Type B pancreatic cell (in vitro differentiated cells): ENCODE measurements at places on chromosomes 1 and 21. TPM values are rescaled to one million over a fixed set of nuclear protein-coding genes. Genes with fewer than 3 reads are reported as not detected.

- no peak for DNase-seq
Observed at GRCh38 chr1:16956775-16957174, 23.6 kb downstream of the MFAP2 start.

GRCh38 chr1:158930504-158930903 lies 848 bp upstream of the PYHIN1 start:
- no peak for DNase-seq

DNA sequence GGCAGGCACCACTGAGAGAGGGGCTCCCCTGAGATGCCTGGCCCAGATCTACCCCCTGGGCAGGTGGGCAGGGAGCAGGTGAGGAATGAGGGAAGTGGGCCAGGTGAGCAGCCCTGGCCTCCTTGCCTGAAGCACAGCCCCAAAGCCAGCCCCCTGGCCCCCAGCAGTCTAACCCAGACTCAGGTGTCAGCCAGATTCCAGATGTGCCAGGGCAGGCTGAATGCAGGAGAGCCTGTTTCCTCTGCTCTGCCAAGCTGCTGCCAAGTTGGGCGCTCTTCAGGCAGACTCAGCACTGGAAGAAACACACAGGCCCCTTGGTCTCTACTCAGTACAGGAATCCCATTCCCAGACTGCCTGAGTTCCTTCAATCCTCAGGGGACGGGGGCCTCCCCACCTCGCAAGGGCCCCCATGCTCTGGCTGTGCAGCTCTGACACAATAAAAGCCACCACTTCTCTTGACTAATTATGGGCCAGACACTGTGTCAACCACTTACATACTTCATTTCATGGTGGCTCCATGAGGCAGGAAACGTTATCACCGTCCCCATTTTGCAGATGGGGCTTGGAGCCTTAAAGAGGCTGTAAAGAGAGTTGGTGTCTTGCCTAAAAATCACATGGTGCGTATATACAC lies 20.4 kb downstream of the ARHGEF19 start:
- no peak for DNase-seq

- no peak for DNase-seq
Observed at GRCh38 chr1:53473463-53473862, 14.3 kb downstream of the DMRTB1 start.

DNA sequence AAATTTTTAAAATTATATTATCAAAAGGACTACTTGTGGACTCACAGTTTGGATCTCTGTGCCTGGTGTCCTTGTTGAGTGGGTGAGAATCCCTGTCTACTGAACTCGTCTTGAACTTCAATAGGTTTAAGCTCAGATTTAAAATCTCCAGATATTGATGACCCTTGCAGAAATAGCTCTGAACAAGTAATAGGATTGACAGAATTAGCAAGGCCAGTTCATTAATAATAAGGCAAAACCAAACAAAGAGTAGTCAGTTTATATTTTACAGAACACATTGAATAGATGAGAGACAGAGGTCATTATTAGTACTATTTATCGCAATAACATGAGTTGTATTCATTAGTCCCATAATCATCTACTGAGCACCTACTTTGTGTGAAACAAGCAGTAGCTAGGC lies at the start of gene PDC:
Gene PDC (minus strand): TSS at position 101 of the 400 bp plus-strand sequence. CDS start 11,655 bp downstream, outside the sequence.
- no peak for DNase-seq

DNA sequence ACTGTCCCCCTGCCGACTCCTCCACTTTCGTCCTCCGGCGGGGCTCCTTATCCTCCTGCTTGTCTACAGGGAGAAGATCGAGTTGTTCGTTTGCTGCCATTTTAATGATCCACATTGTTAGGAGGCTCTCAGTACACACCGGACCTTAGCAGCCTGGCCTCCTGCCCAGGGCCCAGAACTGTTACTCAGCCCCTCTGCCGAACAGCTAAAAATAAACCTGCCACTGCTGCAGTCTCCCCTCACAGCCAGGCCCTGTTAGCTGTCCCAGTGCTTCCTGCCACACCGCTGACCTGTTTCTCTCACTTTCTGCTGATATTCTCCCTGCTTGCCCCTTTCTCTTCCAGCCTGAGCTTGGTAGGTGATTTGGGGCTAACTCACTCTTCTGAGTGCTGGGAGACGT lies 8.3 kb downstream of the MAPKAPK2 start:
- DNase-seq = no peak

GRCh38 chr1:222123111-222123510 lies 381.2 kb upstream of the DUSP10 start:
- no peak for DNase-seq

GRCh38 chr1:113759333-113760101 lies at the start of gene PHTF1:
Gene PHTF1, minus strand, starts transcription at chr1:113759486. Its CDS starts 783 bp downstream, at chr1:113758703.
- DNase-seq = peak; percentile 76

DNA sequence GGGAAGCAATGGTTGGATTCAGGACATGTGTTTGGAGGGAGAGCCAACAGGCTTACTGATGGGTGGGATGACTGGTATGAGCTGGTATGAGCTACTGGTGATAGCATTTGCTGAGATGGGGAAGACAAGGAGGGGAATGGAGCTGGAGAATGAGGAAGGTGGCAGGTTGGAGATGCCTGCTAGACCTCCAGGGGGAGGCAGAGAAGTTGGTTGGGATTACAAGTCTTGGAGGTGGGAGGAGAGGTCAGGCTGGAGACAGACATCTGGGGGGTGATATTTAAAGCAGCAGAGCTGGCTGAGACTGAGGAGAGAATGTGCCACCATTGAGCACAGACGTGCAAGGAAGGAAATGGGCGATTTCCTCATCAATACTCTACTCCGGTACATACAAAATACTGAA lies 31.8 kb upstream of the ENO1 start:
- no peak for DNase-seq

- DNase-seq = no peak
Observed at GRCh38 chr1:73778471-73778870, 419.5 kb downstream of the LRRIQ3 start.

DNA sequence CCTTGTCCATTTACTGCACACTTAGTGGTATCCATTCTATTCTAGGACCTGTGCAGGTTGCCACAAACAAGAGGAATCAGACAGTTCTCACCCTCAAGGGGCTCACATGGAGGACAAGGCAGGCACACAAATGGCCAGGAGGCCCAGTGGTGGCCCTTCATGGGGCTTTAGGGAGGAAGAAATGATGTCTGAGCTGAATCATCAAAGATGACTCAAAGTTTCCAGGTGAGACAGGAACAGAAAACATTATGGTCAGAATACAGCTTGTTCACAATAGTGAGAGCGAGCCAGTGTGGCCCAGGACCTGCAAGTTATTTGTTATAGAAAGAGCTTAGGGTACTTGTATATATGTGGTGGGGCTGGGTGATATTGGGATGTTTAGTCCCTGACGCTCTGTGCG lies 26.4 kb downstream of the SHISAL2A start:
- no peak for DNase-seq

DNA sequence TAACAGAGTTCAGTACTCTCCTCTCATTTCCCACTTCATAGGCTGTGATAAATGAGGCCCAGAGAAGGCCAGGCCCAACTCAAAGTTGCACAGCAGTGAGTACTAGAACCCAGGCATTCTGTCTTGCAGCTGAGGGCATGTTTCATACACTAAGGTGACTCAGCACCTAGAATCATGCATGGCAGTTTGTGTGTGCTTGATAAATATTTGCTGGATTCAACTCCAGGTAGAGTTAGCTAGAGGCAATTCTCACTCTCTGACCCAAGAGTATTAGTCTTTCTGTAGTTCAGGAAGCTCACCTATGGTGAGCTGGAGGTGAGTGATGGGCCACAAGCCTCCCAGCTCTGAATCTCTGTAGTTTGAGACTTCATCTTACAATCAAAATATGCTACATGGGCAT lies 10.7 kb downstream of the NKAIN1 start:
- DNase-seq = no peak

DNA sequence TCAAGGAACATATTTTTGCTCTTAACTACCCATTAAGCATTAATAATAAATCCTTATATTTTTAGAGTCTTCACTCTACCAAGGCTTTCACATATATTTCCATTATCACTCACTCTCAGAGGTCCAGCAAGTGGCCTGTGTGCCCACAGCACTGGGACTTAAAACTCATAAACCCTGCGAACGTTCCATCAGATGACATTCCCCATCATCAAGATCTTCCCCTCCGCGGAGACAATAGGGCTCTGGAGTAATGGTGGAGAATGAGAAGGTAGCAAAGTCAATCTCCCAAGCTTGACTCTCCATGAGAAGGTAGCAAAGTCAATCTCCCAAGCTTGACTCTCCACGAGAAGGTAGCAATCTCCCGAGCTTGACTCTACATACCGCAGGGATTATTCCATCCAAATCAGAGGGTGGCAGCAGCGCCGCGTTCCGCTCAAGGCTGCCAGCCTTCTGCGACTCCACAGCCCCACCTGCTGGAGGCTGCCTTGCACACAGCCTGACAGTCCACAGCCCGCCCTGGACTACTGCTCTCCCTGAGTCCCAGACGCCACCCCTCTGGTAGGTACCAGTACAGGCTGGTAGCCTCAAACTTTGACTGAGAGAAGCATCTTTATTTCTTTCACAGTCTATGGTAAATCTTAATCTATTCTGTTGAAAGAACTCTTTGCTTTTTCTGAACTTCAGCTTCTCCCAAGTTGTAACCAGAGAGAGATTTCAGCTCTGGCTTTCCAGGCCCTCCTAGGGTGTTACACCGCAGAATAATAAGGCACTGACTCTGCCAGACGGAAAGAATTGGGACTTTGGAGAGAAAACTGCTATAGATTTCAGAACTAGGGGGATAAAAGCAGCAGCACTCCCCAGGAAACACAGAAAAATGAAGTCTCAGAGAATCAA lies 26.4 kb upstream of the CTTNBP2NL start:
- DNase-seq = peak; percentile 90

DNA sequence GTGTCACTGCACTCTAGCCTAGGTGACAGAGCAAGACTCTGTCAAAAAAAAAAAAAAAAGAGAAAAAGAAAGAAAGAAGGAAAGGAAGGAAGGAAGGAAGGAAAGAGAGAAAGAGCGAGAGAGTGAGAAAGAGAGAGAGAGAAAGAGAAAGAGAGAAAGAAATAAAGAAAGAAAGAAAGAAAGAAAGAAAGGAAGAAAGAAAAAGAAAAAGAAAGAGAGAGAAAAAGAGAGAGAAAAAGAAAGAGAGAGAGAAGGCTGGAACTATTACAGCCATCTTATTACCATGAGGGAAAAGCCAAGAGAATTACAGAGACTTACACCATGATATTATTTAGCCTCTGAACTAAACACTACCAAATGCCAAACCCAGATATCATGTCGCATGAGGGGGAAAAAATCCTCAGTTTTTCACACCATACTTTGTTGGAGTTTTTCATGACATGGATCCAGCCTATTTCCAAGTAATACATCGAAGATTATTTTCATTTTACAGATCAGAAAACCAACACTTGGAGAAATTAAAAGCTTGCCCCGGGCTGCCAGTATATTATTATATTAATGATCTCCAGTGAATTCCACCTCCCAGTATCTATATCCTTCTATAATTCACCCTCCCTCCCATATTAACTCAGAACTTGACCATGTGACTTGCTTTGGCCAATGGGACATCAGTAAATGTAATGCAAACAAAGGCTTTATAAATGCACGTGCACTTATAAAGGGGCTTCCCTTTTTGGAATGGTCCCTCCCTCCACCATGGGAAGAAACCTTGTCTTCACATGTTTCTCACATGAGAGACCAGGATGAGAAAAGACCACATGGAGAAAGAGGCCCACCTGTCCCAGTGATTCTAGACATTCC lies 148.6 kb downstream of the MIS18A start:
- no peak for DNase-seq

DNA sequence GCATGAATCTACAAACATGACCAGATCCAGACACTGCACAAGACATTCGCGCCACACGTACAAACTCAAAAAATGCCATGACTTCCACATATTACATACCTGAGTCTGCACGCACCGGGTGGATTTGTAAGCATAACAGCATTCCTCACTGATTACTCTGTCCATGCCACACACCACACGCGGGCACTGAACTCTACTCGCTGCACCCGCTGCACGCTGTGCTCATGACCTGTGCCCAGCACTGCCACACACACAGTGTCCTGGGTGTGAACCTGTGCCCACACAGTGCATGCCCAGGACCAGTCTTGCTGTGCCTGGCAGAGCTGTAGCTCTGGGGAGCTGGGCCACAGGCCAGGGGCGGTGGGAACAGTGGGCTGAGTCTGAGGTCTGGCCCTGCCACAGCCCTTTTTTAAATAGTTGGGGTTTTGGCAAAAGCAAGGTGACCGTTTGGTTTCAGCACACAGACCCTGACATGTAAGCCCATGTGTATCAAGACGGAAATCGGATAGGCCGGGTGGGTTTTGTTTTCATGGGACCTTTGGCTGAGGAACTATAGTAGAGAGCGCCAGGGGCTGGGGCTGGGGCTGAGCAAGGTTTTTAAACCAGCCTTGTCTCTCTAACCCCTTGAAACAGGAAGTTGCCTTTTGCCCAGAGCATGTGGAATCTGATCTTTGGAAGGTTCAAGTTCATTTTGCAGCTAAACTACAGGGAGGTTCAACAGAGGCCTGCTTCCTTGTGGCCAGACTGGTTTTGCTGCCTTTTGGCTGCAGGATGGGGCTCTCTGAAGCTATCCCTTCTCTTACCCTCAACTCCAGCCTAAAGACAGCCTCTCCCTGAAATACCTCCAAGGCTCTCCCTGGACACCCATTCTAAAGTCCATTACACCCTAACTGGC lies 12.3 kb upstream of the GOLT1A start:
- no peak for DNase-seq

GRCh38 chr1:47399846-47400155 lies 16.3 kb upstream of the FOXE3 start:
- no peak for DNase-seq

- DNase-seq = no peak
Observed at GRCh38 chr1:221776495-221777301, 34.8 kb upstream of the DUSP10 start.

DNA sequence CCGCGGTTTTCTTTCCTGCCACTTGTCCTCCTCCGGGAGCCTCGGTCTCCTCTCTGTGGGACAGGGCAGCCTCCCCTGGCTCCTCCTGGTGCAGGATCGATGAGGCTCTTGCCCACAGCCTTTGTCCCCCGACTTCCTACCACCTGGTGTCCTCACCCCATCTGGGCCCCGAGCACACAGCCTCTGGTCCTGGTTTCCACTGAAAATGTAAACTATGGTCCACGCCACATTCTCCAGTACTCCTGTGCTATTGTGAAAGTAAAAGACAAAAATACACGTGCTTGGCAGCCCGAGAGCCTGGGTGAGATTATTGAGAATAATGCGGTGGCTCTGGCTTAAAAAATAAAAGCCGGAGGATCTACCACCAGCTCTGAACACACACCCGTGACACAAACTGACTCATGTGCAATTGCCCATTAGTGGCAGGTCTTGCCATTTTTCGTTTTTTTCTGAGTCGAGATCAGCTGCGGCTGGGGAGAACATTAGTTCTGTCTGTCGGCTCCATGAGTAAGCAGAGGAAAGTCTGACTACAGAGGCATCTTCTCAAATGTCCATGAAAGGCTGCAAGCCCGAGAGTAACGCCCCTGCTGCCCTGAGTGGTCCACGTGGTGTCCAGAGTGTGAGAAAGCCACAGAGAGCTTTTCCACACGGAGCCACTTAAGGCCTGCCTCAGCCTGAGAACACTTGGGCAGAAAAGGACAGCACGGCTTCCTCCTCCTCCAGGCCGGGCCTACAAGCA lies 5.7 kb upstream of the COL6A2 start:
- DNase-seq = no peak

GRCh38 chr21:38054334-38054733 lies 138.1 kb upstream of the KCNJ6 start:
- DNase-seq = no peak

The CCDC30 gene
- total RNA-seq = 6.9 and 9.3 TPM in 2 replicates

The AZIN2 gene
- total RNA-seq = 5.1 and 8.9 TPM in 2 replicates

The POGK gene
- total RNA-seq = 40.7 and 41.0 TPM in 2 replicates

The PLPPR4 gene
- 2.0 and 2.6 TPM in 2 replicates for total RNA-seq

The UTP11 gene
- total RNA-seq = 22.7 and 33.1 TPM in 2 replicates

The GNG4 gene
- 28.5 and 64.2 TPM in 2 replicates for total RNA-seq

The NOTCH2NLA gene
- total RNA-seq = 33.6 and 48.2 TPM in 2 replicates

The AKIRIN1 gene
- 67.4 and 73.0 TPM in 2 replicates for total RNA-seq

The C1orf94 gene
- not detected in 2 replicates for total RNA-seq

The C1orf116 gene
- total RNA-seq = 50.4 and 108 TPM in 2 replicates
